ENCODE measurements at places on chromosomes 13 and 19.

GRCh38 chr13:108787700-108788414 is 158.4 kb downstream of the MYO16 start:
- DNase-seq: no peak

DNA sequence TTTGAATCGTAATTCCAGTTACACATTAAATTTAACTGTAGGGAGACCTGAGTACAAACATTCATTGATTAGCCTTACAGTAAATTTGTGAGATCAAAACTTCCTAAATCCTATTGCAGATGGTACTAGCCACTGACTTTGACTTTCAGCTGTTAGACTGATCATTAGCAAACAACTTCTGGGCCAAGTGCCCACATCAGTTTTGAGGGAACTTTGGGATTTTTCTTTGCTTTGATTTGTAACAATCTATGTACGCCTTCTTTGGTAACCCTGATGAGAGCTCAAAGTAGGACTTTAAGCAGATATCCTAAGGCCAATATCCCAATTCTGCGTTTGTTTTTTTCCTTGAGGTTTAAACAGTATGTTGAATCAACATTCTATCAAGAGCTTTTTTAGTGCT is 131.5 kb downstream of the DLEU7 start:
- DNase-seq: no peak

DNA sequence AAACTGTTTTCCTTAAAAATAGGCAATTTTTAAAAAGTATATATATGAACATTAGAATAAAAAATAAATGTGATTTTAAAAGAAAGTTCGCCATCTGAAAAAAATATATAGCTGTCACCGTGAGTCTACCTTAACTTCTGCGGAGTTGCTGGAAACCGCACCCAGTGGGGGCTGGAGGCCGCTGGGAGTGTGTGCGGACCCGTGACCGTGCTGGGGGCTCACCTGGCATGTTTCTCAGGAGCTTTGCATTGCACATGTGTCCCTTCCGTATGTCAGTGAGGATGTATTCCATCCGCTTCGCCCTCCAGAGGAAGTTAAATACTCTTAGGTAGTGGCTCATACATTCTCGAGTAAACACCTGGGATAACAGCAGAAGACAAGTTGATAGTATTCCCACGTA is 71.7 kb downstream of the TUBGCP3 start:
- DNase-seq: no peak

DNA sequence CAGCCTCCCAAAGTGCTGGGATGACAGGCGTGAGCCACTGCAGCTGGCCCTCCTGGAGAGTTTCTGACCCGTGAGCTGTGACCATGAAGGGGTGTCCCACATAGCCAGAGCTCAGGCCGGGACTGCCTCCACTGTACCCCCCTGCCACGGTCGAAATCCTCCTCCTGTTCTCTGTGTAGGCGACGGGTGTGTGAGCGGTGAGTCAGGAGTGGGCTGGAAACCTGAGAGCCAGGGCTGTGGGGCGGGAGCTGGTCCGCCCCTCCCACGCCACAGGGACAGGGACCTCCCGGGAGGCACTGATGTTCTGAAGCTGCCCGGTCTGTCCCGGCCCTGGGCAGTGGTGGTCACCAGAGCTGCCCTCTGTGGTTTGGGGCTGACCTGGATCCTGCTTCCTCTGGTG is 3.9 kb downstream of the WDR18 start:
- no peak for DNase-seq

GRCh38 chr13:44296856-44297255 is 76.8 kb upstream of the SERP2 start:
- DNase-seq: no peak

- DNase-seq: no peak
Measured at GRCh38 chr13:26220575-26220974, 1.5 kb downstream of the RNF6 start.

- DNase-seq: no peak
Measured at GRCh38 chr13:43933378-43933777, 53.7 kb downstream of the LACC1 start.
